ENCODE measurements at places on chromosomes 4 and X. TPM values are rescaled to one million over a fixed set of nuclear protein-coding genes. Genes with fewer than 3 reads are reported as not detected.

- no peak for DNase-seq
These were observed 1004.7 kb upstream of the LCORL start for GRCh38 chr4:19026281-19026680.

DNA sequence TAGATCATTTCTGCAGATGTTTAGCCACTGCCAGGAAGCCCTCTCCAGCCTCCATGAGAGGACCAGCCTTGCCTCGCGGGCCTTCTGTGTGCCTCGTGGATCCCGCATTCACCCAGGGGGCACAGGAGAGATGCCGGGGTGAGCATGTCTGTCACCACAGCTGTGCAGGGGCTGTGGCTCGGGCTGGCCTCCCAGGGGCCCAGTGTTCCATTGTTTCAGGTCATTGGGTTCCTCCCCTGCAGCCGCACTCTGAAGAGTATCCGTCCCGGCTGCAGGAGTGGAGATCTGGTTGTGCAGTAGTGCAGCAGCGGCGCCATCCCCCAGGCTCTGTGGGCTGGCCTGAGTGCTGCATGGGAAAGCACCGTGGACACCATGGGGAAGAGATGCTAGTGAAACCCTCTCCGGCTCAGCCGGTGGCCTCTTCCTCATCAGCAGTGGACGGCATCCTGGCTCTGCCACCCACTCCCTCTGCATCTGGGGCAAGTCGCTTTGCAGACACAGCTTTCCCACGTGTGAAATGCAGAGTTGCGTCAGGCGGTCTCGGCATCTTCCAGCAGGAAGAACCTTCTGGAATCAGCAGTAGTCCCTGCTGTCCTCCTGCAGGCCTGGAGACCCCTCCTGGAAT, 29.1 kb downstream of the TBC1D14 start:
- no peak for DNase-seq

DNA sequence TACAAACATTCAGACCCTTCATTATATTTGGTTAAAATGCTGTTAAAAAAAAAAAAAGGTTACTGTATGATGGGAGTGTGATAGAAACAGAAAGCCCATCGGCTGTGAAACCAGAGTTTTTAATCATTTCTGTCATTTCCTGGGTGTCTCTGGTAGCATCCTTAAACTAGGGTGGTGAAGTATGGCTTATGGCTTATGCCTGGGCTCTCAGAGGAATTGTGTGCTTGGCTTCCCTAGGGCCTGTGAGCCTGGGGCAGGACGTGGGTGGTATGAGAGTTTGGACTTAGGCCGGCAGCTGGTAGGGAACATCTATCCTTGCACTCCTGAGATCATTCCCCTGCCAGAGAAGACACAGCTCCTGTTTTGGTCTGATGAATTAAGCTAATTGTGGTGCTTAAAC, 52.2 kb downstream of the DCUN1D4 start:
- no peak for DNase-seq

DNA sequence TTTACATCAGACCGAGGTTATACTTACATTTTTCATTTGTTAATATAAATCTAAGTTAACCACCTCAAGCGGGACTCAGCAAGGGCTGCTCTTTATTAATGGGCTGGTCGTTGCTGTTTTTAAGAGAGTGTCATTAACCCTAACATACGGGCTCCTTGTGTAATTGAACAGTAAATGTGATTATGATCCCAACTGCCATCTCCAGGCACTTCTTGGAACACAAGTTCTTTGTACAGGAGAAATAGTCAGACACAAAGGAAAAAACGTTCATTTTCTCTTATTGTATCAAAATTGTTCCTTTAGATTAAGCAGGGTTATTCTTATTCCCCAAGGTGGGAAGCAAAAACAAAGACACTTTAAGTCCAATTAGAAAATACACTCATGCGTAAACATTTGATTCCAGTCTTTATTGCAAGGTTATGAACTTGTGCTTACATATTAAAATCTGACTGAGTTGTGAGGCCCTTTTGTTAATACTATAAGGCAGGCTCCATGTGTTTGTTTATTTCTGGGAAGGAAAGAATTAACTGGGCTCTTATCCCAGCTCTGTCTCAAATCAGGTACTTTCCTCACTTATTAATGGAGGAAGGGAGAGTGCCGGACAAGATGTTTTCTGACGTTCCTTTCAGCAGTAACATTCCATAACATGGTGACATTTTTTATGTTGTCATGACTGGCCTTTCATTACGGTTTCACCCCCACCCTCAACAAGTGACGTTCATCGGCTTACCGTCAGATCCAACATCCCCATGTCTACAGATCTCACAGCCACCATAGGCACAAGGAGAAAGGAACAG, 95.9 kb downstream of the RASL11B start:
- DNase-seq: no peak

GRCh38 chr4:5804656-5805055, 88.2 kb downstream of the CRMP1 start:
- DNase-seq: no peak

DNA sequence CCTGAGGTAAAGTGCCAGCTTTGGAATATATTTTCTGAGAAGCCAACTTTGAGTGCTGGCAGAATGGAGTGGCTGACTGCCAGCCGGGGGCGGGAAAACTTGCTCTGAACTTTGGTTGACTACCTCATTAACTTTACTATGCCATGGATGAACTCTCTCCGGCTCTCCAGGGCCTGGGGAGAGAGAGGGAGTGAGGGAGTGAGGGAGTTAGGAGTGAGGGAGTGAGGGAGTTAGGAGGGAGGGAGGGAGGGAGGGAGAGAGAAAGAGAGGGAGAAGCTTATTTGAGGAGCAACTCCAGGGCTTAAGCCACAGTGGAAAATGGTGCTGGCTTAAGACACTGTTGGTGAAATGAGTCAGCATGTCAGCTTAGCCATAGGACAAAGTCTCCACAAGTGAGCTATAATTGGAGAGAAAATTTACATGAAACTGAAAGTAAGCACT, 280.9 kb upstream of the RPS6KA3 start:
- no peak for DNase-seq

GRCh38 chr4:80307183-80307735, 28.3 kb upstream of the CFAP299 start:
- DNase-seq: no peak

DNA sequence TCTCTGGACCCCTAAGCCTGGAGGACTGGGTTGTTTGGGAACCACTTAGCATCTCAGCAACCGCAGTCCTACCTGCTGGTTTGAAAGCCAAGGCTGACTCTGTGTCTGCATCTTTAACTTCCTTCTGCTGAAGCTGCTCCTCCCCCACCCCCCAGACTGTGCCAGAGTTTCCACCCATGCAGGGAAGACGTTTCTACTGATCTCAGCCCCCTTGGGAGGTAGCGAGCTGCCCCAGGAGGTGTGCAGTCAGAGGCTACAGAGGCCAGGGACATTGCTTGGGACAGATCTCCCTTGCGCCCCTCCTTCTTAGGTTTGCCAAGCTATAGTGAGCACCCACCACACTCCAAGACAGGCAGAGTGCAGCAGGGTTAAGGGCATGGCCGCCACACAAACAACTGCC, 4.7 kb upstream of the FATE1 start:
- peak; percentile 64 for DNase-seq

DNA sequence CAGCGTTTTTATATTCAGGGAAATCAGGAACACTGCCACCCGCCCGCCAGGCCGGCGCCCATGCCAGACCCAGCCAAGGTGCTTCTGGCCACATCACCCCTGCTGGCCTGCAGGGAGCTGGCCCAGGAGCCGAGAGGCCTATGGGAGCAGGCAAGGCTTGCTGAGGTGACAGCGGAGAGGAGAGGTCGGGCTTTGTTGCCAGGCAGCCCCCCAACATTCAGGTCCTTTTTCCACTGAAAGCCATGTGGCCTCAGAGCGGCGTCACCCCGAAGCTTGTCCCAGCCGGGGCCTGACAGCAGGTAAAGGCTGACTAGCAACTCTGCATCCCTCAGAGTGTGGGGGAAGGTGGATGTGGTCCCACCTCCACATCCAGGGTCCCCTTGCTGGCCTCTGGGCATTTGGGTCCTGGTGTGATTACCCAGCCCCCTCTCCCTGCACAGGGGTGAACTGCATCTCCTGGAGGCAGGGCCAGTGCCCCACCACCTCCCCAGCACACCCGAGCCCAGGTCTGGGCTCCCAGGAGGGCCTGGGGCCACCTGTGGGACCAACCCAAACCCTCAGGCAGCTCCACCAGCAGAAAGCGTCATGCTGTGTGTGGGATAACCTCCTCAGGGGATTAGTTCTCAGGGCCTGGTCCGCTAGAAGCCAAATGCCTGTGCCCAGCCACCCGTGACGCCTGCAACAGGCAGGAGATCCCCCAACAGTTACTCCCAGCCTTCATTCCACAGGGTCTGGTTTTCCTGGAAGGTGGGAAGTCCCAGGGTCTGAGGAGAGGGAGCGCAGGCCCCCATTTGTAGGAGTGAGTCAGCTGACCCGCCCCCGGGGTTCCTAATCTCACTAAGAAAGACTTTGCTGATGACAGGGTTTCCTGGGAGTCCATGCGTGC, at the start of gene PDE6B:
TSS of gene PDE6B (plus strand) at position 869 of the 886 bp plus-strand sequence. CDS start 54 bp downstream, outside the sequence.
- DNase-seq: peak; percentile 73

DNA sequence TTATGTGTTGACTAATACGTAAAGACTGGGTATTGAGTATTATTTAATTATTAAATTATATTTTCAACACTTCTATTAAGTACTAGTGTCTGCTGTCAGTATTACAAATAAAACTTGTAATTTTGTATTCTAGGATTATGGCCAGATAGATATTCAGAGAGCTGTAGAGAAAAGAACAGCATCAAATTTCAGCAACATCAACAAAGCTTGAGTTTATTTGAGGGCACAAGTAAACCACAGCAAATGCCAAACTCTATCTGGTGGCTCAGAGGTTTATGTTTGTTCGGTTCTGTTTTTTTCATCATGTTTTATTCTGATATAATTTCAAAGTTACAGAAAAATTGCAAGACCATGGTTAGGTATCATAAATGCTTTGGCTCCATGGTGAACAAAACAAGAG, 1530.5 kb downstream of the PCDH18 start:
- DNase-seq: no peak

DNA sequence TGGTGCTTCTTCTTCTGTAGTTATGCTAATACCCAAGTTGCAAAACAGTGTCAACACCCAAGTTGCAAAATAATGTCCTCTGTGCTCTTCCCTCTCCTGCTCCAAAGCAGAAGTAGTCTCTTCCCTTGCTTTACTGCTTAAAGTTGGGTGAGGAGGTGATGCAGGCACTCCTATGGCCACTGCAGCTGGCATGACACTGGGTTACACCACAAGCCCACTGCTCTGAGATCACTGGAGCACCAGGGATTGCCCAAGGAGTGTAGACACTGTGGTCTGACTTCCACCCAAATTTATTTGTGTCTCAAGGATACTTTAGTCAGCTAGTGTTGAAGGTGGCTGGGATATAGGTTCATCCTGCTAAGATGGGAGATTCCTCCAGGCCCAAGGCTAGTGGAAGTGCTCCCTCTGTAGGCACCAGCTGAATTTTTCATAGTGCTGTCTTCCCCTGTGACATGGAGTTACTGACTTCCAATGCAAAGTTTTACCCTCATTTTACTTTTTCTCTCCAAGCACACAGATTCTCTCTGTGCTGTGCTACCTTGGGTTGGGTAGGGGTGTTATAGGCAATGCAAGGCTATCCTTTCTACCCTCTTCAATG, 196.2 kb upstream of the TENT5D start:
- no peak for DNase-seq

DNA sequence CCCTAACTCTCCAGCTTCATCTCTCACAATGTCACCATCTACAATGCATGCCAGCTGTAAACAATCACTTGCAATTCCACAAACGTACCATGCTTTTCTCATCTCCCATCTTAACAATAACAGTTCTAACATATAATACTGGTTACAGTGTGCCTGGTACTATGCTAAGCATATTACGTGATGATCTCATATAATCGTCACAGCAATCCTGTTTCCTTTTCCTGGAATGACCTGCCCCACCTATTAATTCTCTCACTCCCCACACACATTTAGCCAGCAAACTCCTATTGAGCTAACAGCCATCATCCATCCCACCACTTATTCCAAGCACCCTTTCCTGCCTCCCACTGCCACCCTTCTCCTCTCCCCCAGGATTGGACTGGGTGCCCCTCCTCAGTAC, 7.9 kb downstream of the JCHAIN start:
- DNase-seq: no peak

DNA sequence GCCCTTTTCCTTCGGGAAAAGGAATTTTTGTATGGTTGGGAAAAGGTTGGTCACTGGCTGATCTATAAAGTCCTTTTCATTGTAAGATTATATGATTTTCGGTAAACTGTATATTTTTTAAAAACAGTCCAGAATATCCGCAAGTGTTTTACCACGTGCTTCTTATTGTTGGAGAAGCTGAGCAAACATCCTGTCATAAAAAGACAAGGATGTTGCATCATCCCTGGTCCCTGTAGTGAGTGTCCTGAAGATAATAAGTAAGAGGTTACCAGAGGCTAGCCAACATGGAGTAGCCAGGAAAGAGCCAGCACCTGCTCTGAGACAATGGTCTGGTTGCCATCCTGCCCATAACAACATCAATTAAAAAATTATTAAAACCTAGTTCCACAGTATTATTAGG, 5.1 kb downstream of the CXCL9 start:
- no peak for DNase-seq

The IL1RAPL1 gene
- total RNA-seq: not detected

The PRR27 gene
- not detected for total RNA-seq

The BBS12 gene
- total RNA-seq: 1.9 TPM

The PRDM5 gene
- total RNA-seq: 9.6 TPM

All from mesenteric fat pad (tissue), 1 donor.